ENCODE measurements at places on chromosomes 4 and X.

- DNase-seq = no peak
Observed at GRCh38 chr4:52234561-52235440, 183.7 kb downstream of the SPATA18 start.

DNA sequence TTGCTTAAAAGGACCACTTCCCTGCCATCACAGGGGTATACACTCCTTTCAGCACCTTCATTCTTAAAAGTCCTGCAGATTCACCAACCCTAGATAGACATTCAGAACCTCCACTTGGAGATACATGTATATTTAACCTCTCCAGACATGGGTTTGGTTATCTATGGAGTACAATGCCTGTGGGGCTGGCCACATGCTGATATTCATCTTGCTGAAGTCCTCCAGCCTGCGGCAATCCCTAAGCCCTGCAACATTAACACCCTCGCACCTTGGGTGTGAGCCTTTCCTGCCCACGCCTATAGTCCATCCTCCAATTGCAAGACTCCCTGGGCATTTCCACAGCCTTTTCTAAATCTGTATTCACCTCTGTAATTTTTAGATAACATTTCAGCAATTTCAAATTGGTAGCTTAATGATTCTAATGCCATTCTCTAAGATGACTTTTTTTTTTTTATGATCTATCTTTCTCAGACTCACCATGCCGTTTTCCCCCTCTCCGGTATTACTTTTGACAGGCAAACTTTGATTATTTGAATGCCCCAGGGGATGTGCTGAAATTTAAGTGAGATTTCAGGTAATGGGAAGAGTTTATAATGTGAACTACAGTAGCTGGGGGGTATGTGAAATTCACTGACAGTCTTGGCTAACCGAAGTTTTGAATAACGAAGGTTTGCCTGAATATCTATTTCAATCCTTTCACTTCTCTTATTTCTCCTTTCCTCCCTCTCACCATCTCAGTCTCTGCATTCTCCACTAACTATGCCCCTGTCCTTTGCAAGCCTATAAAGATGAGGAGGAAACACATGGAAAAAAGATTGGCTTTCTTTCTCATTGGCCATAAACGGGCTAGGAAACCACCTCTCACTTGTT, 24.1 kb downstream of the CCDC149 start:
- DNase-seq = no peak

DNA sequence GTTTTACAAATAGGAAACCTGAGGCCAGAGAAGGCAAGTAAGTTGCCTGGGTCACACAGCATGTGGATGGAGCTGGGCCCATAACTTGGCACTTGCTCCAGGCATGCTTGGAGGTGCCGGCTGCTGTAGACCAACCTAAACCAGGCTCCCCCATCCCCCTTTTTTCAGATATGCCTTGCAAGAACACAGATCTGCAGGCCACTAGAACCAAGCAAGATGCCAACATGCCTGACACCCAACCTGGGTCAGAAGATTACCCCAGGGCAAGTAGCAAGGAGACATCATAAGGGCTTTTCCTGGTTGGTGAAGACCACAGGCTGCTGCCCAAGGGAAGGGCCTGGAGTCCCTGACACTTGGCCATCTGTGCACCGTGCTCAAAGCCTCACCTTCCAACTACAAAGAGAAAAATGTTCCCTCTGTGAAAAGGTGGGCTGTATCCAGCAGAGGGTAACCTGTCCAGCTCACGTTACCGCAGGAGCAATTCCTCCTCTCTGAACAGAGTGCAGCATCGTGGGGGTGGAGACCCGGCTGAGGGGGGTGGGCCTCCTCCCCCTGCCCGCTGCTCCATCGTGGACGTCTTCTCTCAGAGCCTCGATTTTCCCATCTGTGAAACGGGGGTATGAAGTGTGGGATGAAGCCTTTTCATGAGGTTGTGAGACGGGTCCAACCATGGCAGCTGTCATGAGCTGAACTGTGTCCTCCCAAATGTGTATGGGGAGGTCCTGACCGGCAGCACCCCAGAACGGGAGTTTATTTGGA, 23.0 kb downstream of the HMX1 start:
- DNase-seq = no peak

DNA sequence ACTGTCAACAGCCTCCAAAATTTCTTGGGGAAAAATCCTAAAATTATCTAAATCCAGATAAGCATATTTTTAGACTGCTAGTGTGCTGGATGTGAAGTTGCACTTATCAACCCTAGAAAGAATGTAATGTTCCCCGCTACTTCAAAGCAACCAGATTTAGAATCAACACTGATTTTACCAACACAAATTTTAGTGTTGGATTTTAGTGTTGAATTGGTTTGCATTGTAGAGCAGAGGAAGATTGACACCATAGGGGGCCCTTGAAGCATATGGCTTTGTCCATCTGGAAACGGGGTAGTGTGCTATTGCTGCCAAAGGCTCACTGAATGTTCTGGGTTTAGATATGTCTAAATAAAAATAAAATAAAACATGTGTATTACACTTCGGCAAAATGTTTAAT, 126.3 kb upstream of the EMCN start:
- DNase-seq = no peak

DNA sequence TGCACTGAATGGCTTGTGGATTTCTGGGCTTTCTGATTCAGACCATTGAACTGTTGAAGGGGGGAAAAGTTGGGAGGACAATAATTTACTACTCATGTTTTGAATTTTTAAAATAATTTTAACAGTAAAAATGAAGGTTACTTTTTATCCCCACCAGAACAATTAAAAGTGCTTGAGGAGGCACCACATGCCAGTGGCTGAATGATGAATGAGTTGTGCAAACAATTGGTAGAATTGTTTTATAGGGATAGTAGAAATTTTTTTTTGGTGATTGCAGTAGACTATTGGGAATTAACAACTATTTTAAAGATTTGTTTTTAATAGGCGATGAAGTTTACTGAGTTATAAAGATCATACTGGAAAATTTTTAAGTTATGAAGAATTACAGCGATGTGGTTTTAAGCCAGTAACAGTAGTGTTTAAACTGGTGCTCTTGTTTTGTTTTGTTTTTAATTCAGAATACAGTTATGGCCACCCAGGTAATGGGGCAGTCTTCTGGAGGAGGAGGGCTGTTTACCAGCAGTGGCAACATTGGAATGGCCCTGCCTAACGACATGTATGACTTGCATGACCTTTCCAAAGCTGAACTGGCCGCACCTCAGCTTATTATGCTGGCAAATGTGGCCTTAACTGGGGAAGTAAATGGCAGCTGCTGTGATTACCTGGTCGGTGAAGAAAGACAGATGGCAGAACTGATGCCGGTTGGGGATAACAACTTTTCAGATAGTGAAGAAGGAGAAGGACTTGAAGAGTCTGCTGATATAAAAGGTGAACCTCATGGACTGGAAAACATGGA, 2.7 kb downstream of the REST start:
- no peak for DNase-seq

GRCh38 chr4:4990857-4991540, 28.3 kb downstream of the CYTL1 start:
- DNase-seq = no peak

DNA sequence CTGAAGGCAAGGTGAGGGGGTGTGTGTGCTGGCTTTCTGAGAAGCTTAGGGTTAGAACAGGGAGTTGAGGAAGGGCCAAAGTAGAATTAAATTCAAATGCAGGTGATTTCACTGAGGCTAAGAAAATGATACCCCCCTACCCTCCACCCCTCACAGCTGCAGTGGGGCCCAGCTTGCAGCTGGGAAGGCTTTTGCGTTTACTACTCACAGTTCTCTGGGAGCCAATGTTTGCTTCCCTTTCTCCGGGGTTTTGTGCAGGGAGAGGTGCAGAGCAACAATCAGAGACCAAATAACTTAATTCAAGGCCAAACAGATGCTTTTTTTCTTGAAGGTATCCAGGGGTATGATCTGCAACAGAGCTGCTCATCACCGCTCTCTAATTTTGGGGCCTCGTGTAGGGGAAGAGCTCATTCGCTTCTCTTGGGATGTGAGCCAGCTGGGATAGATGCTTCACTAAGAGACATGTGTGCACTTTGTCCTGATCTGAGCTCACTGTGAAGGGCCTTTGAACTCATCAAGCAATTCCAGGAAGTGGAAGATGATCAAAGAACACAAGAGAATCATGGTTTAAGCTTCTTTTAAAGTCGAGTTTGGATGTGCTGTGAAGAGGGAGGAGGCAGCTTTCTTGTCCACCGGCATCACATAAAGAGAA, 122.7 kb upstream of the C1GALT1C1 start:
- DNase-seq = no peak

GRCh38 chr4:57410331-57411052, 300.3 kb upstream of the IGFBP7 start:
- DNase-seq = peak; percentile 48
